NCI-H1694 (cell line): ENCODE measurements at places on chromosomes 11 and 22.
A peak's percentile ranks its signal among the peaks of the same experiment; 100 is the strongest.

DNA sequence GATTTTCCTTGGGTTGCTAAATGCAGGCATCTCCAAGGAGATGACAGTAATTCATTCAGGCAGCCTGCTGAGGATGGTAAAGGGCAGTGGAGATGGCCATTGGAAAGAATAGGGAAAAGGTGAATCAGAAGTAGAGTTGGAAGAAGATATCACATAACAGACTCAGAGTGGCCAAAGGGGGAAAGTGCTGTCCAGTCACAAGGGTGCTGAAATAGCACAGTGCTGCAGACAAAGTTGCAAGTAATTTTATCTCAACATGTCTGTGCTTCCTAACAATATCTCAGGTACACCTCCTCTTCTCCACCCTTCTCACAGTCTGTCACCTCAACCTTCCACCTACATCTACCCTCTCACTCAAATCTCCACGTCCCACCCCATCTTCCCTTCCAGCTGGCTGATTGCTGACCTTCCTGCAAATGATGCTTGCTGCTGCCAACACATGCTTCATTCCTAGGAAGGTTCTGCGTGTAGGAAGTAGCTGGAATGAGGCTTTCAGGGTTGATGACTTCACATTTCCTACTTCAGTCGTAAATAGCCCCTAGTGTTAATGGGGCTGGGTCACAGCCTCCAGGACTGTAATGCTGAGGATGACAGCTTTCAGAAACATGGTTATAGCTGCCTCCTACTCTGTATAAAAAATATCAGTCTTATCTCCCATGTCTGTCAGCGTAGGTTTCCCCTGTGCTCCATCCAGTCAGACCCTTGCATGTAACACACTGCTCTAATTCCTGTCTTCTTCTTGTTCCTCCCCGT, 123.9 kb downstream of the CTNND1 start:
- DNase-seq, result no peak

DNA sequence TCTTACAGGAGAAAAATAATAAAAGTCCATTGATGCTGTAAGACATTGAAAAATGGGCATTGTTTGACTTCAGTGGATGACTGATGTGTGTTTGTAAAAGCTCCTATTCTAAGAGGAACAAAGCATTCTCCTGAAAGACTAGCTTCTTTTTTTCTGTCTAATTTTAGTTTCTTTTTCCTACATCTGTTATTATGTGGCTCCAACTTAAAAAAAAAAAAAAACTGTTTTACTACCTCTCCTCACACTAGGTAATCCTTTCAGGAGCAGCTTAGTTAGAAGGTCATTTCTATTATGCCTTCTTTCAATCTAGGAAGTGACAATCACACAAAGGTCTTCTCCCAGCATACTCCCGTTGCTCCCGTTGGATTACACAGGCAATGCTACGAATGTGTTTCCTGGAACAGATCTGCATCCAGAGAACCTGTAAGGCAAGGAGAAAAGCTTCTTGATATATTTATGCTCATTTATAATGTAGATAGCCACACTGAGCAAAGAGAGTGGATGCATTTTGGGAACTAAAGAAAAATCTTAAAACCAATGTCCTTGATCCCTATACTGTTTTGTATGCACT, 595.1 kb upstream of the CCDC179 start:
- no peak for DNase-seq

DNA sequence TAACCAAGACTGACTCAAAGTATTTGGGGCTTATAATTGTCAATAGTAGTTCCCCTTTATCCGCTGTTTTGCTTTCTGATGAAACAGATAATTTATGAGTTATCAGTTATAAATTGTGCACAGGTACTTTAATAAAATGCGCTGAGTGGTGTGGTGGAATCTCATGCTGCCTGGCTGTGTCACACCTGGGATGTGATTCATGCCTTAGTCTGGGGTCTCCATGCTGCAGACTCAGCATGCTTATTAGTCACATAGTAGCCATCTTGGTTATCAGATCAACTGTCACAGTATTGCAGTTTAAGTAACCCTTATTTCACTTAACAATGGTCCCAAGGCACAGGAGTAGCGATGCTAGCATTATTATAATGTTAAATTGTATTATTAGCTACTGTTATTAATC, 995.2 kb downstream of the NTM start:
- DNase-seq, result no peak

DNA sequence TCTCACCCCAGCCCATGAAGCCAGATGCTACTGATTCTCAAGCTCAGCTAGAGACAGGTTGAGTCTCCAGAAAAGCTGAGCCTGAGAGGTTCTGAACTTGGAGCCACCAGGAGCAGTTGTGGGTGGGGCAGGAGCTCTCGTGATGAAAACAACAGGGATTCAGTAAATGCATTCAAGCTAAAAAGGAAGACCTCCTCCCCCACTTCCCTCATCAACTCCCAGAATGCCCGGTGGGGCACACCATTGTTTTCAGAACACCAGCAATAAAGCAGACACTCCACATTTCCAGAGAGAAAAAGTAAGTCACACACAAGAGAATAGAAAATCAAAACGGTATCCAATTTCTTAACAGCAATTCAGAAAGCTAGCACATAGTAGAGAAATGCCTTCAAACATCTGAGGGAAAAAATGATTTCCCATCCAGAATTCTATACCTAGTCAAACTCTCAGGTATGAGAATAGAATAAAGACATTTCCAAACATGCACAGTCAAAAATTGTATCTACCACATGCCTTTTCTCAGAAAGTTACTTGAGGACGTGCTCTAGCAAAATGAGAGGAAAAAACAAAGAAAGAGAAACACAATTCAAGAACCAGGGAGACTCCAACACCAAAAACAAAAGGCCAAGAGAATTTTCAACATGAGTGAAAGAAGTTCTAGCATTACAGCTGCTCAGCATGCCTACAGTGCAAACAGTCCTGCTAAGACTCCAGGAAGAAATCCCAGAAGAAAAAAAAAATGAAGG, 56.8 kb downstream of the CDKN1C start:
- DNase-seq, result no peak

- DNase-seq, result no peak
These were observed 95.3 kb downstream of the ST3GAL4 start for GRCh38 chr11:126450806-126451205.

GRCh38 chr11:112814168-112814567, 147.1 kb upstream of the NCAM1 start:
- DNase-seq, result no peak

DNA sequence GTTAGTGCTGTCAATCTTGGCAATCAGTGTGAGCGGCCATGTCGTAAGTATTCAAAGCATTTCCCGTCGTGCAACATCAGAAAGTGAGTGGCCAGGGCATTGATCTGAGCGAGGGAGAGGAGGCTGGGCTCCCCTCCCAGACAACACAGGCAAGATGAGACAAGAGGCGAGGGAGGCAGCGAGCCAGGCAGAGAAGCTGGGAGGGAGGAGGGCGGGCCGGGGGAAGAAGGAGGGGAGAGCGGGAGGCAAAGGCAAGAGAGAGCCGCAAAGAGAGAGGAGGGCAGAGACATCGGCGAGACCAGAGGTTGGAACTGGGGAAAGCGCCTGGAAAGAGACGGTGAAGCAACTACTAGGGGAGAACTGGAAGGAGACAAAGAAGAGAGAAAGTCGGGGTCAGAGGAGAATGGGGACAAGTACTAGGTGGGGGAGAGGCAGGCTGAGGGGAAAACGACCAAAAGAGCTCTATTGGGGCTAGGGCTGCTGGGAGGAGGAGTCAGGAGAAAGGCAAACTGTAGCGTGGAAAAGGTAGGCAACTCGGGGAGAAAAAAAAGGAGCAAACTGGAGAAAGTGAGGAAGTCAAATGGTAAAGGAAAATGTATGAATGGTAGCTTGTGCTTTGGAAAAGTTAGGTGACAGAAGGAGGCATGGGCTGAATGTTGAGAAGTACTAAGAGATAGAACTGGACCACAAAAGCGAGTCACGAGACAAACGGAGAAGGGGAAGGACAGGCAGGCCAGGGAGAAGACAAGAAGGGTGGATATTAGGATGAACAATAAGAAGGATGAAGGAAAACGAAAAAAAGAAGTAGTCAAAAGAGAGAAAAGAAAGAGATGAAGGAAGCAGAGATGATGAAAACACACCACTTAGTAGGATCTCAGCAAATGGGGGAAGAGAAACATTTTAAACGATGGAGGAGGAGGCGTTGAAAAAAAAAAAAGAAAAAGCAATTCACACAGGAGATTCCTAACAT, 130.5 kb upstream of the C11orf58 start:
- DNase-seq, result no peak

DNA sequence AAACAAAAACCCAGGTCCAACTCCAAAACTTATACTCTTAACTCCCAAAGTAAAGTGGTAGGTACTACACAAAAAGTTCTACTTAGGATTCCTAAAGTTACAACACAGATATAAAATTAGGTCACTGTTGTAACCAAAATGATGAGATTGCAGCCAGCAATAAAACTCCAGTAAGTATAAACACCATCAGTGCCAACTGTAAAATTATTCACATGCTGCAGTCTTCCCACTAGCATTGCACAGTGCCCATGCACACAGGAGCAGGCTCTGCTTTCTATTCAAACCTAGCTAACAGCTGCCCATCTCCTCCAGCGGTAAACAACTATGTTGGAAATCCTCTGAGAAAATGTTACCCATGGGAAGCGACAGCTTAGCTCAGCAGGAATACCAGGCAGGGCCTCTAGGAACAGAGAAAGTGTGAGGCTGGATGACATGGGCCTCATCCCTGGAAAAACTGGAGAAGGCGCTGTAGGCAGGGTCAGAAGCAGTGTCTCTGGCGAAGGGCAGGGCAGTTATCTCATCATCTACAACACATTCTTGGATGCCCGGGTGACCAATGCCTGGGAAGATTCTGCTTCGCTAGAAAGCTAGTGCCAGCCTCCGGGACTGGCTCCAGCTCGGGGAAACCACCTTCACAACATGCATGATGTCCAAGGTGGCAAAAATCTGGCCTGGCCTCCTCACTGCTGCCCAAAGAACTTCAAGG, 9.1 kb downstream of the CPT1A start:
- DNase-seq, result no peak

DNA sequence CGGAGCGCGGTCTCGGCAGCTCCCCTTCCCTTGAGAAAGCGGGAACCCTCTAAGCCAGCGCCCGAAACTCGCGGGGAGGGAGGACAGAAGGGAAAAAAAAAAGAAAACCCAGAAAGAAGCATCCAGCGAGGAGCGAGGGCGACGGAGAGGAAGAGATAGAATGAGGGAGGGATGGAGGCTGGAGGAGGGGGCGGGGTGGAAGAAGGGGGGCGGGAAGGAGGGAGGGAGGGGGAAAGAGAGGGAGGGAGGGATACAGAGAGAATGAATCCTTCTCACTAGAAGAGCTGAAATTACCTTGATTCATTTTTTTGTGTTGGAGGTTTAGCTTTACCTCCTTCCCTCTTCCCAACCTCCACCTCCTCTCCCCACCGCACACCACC, 19.3 kb upstream of the BDNF start:
- no peak for DNase-seq

GRCh38 chr11:17403980-17404759, 15.7 kb upstream of the KCNJ11 start:
- no peak for DNase-seq

DNA sequence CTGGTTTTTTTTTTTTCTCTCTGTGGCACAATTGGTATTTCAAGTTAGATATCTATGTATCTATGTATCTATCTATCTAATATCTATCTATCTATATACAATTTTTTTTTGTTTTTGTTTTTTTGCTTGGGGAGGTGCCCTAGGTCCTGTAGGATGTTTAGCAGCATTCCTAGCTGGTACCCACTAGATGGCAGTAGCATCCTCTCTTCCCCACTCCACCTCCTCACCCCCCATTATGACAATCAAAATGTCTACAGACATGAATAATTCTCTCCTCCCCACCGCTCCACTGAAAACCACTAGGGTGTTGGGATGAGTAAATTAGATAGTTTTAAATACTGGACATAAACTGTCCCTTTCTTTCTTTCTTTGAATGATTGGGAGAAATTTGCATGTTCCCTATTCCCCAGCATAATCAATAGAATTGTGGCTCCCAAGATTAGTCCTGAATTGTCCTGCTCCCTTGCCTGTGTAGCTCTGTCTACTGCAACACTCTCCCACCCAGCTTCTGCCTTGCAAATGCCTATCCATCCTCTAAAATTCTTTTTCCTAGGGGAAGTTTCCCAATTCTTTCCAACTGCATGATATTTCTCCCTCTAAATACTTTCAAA, 1152.4 kb downstream of the LRRC4C start:
- peak; percentile 2 for DNase-seq

DNA sequence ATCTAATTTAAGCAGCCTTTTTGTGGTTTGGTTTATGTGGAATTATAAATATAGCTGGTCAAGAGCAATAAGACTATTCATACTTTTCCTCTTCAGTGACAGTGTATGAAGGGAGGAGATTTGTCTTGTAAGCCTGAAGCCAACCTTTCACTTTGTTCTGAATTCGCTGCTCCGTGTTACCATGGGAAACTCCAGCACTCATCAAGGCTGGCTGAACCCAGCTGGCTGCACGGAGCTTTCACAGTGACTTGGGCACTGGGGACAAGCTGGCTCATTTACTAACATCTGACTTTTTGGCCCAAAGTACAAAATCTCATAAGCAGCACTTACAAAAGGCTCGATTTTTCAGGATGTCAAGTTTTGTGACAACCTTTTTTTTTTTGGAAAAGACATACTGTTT, 120.4 kb upstream of the GRIA4 start:
- DNase-seq, result peak; percentile 22

GRCh38 chr22:22761963-22762772, 117.8 kb downstream of the GGTLC2 start:
- DNase-seq, result no peak

GRCh38 chr11:132453406-132453805, 1078.9 kb downstream of the OPCML start:
- DNase-seq, result no peak

DNA sequence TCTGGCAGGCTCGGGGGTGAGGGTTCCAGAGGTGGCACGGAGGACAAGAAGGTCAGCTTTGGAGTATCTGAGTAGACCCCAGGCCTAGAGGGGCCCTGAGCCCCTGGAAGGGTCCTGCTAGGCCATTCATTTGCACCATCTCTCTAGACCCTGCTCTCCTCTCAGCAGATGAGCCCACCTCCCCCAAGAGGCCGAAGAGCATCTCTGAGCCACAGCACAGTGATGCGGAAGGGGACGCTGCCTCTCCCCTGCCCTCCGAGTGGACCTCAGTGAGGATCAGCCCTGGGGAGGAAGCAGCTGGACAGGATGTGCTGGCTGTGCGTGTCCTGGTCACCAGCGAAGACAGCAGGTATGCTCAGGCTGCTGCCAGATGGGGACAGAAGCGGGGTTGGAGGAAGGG, 101.6 kb upstream of the PARVA start:
- DNase-seq, result no peak

GRCh38 chr11:73995247-73995646, 12.6 kb upstream of the UCP2 start:
- DNase-seq, result no peak

GRCh38 chr11:126833065-126833464, 167.5 kb downstream of the KIRREL3 start:
- DNase-seq, result no peak
